ENCODE measurements at places on chromosomes 1 and 21. TPM values are rescaled to one million over a fixed set of nuclear protein-coding genes. Genes with fewer than 3 reads are reported as not detected.

SH3BGRL3 gene
- 67.5 TPM for total RNA-seq

CBR3 gene
- total RNA-seq: 37.6 TPM

NUP210L gene
- 0.86 TPM for total RNA-seq

CLEC20A gene
- not detected for total RNA-seq

DIPK1A gene
- total RNA-seq: 15.0 TPM

ATP1A4 gene
- total RNA-seq: not detected
